ENCODE measurements at places on chromosomes 5 and 9. TPM values are rescaled to one million over a fixed set of nuclear protein-coding genes. Genes with fewer than 3 reads are reported as not detected.

DNA sequence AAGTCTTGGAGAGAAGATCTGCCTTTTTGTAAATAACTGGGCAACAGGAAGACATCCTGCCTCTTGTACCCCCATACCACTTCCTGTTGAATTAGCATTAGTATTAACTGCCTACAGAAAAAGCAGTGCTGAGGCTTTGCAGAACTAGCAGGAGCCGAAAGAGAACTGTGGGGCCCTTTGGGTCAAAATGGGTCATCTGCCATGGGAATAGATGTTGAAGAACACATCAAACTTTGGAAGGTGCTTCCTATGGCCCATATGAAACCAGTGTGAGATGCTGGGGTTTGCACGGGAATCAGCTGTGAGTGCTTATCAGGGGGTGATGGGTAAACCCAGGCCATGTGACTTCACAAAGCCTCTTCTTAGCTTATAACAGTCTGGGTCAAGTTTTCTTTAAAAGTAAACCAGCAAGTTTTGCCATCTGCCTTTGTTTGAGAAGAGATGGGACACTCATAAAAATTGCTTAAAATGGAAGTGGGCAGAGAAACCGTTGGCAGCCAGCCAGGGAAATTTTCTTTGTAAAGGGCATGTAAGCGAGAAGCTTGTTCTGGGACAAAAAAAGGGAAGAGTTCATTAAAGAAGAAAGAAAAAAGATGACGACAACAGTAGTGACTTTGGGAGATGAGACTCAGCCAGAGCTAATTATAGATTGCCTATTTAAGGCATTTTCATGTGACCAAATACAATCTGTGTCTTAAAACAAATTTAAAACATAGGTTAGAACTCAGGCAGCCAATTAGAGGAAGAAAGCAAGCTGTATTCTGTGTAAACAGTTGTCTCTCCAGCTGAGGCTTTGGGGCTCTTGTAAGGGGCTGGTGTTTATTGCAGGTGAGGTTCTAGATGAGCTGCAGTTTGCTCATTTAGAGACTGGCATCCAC lies 4.4 kb downstream of the SLC25A25 start:
- DNase-seq: peak; percentile 48

DNA sequence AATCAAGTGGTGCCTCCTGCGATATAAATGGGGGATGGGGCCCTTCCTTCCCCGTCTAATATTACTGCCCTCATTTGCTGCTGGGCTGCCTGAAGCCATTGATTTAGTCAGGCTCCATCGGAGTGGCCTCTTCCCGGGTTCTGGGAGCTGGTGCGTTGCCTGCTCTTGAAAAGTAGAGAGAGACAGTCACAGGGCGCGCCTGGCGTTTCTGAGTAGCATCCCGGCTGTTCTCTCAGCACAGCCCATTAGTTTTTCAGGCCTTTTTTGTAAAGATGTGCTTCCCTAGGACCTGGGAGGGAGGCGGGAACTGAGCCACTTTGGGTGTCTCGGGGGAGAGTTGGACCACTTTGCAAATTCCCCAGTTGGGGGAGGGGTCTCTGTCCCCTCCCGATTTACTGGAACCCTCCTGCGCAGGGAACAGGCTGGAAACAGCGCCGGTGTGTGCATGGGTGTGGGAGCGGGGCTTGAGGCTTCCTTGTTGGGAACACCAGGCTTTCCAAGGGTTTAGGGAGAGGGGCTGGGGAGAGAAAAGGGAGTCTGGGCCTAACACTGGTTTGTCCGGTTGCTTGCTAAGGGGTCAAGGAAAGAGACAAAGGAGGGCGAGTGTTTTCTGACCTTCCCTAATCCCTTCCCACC lies 4.7 kb downstream of the PRDM6 start:
- DNase-seq: no peak

DNA sequence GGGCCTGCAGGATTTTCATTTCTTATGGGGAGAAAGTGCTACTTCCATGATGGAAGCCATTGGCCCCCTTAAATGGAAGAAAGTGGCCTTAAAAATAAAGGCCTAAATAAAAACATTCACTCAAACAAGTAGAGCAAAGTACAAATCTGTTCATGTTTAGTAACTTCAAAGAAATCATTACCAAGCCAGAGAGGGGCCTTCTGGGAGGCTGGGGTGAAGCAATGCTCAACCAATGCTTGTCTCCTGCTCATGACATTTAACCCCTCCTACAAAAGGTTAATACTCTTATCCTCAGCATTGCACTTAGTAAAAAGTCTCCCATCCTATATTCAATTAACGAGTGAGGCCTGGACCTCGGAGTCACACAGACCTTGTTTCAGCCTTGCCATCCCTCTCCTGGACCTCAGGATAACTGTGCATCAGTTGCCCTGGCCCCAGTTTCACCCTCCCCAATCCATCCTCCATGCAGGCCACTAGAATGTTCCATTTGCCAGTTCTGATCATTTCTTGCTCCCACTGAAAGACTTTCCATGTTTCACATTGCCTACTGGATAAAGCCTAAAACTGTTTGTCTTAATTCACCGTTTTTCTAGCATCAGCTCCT lies 36.9 kb upstream of the ALDH1B1 start:
- DNase-seq: no peak

TAF1L gene
- total RNA-seq: not detected

ZNF474 gene
- total RNA-seq: not detected

FBP1 gene
- total RNA-seq: 0.55 TPM

- no peak for DNase-seq
Measured at GRCh38 chr5:32023816-32024215, 150.3 kb downstream of the GOLPH3 start.

- DNase-seq: no peak
Measured at GRCh38 chr9:81032030-81032572, 657.2 kb downstream of the TLE1 start.

DNA sequence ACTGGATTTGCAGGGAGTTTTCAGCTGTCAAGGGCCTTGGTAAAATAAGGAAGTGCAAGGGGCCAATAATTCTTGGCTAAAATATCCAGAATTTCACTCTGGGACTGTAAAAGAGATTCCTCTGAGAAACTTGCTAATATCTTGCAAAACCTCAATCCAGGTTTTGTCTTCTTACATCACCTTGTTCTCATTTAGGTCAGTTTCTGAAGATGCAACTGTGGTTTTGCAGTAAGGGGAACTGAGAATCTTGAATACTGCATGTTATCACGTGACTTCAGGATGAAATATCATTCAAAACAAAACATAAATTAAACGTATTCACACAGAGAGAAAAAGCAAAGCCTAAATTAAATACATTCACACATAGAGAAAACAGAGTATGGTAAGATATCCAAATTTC lies 35.0 kb upstream of the RIC1 start:
- no peak for DNase-seq

DNA sequence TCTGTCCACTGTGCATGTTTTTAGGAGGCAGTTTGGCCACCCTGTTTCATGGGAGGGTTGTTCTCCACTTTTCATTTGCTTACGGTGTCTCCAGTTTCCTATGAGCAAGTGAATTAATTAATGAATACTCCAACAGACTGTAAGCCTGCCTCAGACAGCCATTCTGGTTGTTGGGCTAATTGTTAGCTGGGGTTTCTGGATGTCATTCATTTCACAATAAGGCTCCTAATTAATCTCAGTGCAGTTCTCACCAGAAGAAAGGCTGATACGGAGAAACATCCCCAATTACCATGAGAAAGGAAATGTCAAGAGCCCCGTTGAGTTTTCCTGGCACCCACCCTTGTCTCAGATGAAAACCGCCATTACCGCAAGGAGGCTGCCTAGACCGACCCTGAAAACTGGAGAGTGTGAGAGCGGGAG lies 75.8 kb downstream of the MAP1B start:
- DNase-seq: no peak

DNA sequence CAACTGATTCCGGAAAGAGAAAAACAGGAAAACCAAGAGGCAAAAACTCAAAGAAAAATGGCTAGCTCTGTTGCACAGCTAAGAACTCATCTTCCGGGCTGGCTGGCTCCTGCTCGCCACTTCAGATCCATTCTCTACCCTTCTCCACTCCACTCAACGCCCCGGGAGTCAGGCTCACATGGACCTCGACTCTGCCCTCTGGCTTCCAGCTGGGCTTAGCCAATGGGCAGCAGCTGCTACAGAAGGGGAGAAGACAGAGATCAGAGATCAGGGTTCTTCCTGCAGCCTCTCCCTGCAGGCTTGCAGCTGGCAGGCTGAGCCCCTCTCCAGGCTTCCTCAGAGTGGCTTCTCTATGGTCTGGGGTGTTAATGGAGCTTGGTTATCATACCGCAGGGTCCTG lies 187.5 kb downstream of the MED10 start:
- DNase-seq: no peak

HK3 gene
- total RNA-seq: 1.3 TPM

- DNase-seq: no peak
Measured at GRCh38 chr5:169413416-169413815, 112.5 kb upstream of the SLIT3 start.

ARL14EPL gene
- not detected for total RNA-seq

- no peak for DNase-seq
Measured at GRCh38 chr5:138096997-138097828, 13.4 kb downstream of the WNT8A start.

DNA sequence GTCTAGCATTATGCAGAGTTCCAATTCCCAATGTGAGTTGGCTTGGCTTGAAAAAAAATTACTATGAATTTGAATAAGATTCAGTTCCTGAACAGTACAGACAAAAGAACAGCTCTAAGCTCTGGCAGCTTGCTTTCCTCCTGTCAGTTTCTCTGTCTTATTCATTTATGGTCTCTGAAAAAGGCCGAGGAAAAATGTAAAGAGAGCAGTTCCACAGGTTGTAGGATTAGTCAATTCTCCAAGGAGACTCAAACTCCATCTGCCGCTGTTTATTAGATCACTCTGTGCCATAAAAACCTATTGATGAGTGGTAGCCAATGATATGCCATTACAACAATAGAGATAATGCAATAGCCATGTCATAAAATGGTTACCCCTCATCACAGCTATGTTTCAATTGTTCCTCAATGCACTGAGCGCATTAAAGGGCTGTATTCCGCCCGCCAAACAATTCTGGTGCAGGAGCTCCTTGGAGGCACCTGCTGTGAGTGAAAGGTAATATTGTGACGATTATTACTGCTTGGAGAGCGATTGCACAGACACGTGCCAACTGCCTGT lies 188.2 kb downstream of the ARRDC3 start:
- DNase-seq: no peak

RNF180 gene
- total RNA-seq: not detected

- no peak for DNase-seq
Measured at GRCh38 chr9:13915131-13915530, 398.8 kb downstream of the NFIB start.

GRCh38 chr9:128920381-128921058 lies at the start of gene PHYHD1:
Gene PHYHD1, plus strand, starts transcription at chr9:128920982. Its CDS starts 1,342 bp downstream, at chr9:128922324.
- no peak for DNase-seq

AGPAT2 gene
- total RNA-seq: 18.4 TPM

INSL4 gene
- total RNA-seq: not detected

CTSL gene
- 8.8 TPM for total RNA-seq

TBC1D9B gene
- total RNA-seq: 74.8 TPM

SYK gene
- 0.73 TPM for total RNA-seq

EXOSC3 gene
- total RNA-seq: 107 TPM

PLAC8L1 gene
- total RNA-seq: 0.53 TPM

CARD19 gene
- 43.2 TPM for total RNA-seq

GRCh38 chr9:7906783-7907550 lies 107.4 kb upstream of the DMAC1 start:
- no peak for DNase-seq

DNA sequence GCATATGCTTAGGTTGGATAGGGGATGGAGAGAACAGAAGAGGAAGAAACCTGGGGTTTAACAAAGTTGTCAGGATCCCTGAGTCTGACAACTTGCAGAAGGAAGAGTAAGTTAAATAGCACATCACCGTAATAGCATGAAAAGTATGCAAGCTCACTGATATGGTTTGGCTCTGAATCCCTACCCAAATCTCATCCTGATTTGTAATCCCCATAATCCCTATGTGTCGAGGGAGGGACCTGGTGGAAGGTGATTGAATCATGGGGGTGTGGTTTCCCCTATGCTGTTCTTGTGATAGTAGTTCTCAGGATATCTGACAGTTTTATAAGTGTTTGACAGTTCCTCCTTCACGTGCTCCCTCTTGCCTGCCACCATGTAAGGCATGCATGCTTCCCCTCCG lies 193.3 kb downstream of the PSAT1 start:
- DNase-seq: no peak

- no peak for DNase-seq
Measured at GRCh38 chr9:74824654-74825053, 63.1 kb downstream of the TRPM6 start.

DNA sequence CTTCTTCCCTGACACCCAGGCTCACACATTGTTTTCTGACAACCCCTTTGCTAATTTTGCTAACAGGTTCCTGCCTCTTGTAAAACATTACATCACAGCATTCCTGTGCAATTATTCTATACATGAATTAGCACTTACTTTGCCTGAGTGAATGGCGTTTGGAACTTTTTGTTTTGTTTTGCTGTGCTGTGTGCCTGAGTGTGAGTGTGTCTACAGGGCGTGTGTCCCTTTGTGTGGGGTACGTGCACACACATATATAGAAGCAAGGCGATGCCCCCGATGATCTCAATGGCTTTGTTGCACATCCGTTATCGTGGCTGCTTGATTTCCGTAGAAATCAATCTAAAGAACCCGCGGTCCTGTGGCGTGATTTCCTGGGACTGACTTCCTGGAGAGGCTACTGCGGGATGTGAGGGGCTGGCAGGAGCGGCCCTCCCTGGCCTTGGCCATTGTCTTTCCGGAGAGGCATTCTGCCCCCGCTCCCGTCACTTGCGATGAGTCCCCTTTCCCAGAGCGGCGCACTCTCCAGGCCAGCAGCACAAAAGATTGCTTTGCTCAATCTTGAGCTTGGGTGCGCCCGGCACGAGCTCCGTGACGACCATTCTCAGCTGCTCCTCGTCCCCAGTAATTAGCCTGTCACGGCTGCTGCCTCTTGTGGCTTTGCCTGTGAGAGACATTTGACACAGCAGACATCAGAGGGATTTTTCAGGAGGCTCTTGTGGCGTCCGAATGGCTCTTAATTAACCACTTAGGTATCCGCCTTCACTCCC lies 398.1 kb upstream of the IRX1 start:
- DNase-seq: no peak

GRCh38 chr5:181198905-181199519 lies 6.0 kb downstream of the TRIM7 start:
- DNase-seq: no peak

FOXD1 gene
- 0.22 TPM for total RNA-seq
